ENCODE measurements at places on chromosomes 1 and 21.
A peak's percentile ranks its signal among the peaks of the same experiment; 100 is the strongest.

DNA sequence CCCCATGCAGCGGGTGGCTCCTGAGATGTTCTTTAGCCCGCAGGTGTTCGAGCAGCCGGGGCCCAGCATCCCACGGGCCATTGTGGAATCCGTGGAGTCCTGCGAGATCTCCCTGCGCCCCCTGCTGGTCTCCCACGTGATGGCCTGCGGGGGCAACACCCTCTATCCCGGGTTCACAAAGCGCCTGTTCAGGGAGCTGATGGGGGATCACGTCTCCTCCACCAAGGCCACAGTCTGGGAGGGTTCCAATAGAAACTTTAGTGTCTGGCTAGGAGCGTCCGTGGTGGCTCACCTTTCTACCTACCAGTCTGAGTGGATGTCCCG, 71.0 kb downstream of the ACTL8 start:
- DNase-seq, result peak; percentile 45

DNA sequence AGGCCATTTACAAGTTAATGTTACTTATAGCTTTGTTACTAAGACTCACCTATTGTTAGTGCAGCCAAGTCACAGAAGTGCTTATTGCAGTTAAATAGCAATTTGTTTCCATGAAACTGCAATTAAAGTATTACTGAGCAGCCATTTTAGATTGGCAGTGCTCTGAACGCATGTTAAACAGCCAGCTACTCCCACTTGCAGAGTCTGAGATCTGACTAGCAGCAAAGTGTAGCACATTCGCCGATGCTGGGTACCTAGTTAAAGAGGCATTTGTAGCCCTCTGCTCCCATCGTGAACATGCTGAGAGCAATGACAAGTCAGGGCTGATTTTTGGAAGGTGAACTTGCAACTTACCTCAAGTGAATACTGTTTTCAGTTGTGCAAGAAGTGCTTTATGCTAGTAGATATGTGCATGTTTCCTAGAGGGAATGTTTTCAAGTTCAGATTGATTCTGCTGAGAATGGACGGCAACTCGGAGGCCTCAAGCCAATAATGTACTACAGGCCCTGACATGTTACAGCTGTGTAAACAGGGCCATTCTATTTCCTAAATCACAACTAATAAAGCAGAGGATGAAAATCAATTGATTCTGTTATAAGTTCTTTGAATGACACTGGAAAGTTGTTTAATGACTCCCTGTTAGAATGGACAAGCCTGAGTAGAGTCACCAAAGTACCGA, 19.8 kb downstream of the LMO4 start:
- DNase-seq, result no peak

DNA sequence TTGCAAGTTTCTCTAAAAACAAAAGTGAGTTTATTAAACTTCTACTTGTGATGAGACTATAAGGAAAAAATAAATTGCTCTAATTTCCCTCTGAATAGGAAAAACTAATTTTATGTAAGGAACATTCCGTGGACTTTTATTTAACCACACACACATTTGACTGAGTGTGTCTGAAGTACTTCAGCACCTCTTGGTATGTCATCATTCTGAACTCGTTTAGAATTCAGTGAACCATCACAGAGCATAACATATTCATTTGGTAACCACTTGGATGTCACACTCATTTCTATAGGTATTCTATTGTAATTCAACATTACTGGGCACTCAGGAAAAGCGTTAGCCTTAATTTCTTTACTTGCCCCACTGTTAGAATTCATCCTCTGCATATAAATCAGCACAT, 79.1 kb downstream of the RGS21 start:
- DNase-seq, result no peak

- DNase-seq, result no peak
These were observed 51.1 kb downstream of the KCNH1 start for GRCh38 chr1:211082824-211083223.

DNA sequence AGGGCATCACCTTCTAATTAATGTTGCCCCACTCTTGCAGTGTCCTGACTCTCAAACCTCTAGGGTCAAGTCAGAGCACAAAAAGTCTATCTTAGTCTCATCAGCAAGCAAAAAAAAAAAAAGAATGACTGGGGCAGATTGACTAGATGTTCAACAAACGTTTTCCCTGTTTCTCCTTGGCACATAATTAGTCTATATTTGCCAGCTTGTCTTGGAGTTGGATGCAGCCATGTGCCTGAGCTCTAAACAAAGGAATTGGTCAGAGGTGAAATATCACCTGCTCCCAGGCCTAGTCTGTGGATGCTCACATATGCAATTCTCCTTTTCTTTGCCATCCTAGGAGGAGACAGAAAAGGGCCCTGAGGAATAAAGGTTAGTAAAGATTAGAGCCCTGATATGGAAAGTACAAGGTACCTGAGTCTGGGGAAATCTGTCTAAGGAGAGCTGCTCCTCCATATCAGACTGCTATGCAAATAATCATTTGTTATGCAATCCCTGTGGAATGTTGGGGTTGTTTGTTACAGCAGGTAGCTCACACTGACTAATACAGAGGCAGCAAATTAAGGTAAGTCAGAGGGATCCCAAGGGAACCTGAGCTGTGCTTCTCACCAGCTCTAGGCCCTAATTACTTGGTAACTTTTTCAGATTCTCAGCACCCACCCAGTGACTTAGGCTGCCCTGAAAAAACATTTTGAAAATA, 130.8 kb downstream of the BRINP2 start:
- no peak for DNase-seq

DNA sequence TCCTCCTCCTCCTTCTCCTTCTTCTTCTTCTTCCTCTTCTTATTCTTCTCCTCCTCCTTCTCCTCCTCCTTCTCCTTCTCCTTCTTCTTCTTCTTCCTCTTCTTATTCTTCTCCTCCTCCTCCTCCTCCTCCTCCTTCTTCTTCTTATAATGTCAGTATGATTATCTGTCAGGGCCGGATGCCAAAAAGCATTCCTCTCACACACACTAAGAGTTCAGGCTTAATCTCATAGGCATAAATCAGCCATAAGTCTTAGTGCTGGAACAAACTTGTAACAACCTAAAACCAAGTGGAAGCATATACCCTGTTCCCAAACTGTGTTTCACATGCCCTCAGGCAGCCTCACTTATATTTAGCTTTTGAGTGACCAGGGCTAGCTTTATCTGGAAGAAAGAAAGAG, 240.3 kb downstream of the LMX1A start:
- DNase-seq, result no peak

- no peak for DNase-seq
These were observed 3.7 kb downstream of the DNAJC8 start for GRCh38 chr1:28229089-28229488.

GRCh38 chr1:185063719-185064118, 18.4 kb downstream of the RNF2 start:
- no peak for DNase-seq

DNA sequence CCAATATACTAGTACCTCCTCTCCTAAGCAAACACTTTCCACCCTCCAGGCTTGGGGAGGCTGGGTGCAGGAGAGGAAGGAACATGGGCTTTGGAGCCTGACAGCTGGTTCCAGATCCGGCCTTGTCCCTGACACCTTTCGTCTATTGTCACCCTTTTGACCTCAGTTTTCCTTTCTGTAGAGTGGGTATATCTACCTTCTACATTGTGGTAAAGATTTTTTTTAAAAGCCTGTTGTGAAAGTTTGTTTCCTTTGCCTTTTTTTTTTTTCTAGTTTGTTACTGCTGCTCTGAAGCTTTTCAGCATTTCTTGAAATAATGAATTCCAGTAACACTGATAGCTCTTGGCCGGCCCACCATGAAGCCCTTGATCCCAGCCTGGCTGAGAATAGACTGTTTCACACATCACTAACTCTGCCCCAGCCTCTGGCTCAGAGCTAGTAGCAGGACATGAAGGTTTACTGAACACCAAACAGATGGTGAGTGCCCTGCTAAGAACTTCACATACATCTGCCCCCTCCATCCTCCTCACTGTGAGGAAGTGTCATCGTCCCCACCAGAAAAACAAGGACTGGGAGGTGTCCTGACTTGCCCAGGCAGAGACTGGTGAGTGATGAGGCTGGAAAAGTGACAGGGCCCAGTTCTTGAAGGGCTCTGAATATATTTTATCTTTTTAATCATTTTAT, 33.0 kb upstream of the ID3 start:
- no peak for DNase-seq

DNA sequence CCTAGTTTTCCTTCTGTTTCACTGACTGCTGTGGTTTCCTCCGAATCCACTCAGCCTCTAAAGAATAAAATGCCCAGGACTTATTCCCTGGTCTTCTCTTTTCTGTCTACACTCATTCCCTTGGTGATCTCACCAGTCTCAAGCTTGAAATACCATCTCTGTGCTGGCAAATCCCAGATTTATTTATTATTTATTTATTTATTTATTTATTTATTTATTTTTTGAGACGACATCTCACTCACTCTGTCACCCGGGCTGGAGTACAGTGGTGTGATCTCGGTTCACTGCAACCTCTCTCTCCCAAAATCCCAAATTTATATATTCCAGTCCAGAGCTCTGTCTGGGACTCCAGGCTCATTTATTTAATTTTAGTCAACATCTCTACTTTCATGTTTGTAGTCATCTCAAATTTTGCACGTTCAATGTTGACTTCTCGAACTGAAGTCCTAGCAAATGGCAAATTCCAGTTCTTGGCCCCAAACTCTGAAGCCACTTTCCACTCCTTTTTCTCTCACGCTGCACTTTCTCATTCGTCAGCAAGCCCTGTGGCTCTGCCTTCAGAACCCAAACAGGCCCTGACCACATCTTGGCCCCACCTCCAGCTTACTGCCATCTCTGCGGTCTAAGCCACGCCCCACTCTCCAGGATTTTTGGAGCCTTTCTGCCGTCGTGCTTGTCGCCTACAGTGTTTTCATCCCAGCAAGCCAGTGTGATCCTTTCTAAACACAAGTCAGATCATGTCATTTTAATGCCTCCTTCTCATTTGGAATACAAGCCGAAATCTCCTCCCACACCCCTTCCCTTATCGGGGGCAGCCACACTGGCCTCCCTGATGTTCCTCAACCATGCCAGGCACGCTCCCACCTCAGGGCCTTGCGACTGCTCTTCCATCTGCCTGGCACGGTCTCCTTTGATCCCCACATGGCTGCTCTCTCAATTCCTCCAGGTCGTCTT, 14.2 kb upstream of the TENT5B start:
- peak; percentile 90 for DNase-seq

DNA sequence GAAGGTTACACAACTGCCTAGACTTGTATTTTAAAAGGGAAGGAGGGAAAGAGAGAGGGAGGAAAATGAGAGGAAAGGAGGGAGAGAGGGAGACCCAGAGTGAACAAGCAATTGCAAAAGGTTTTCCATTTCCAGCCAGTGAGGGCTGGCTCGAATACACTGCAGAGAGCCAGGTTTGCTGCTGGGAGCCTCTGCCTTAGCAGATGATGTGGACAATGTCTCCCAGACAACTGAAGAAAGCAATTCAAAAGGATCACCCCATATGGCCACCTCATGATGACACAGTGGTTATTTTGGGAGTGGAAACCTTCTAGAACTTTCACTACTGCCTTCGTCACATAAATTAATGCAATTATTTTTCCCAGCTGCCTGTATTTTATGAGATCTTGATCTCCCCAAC, 86.4 kb downstream of the BCAR3 start:
- DNase-seq, result peak; percentile 44

GRCh38 chr1:97920276-97920831, 480 bp downstream of the DPYD start:
- peak; percentile 50 for DNase-seq

- peak; percentile 63 for DNase-seq
These were observed 12.5 kb upstream of the GUCA2A start for GRCh38 chr1:42176902-42177519.

- DNase-seq, result peak; percentile 15
These were observed 98.8 kb downstream of the LBR start for GRCh38 chr1:225329041-225329440.

- no peak for DNase-seq
These were observed 3.7 kb downstream of the ARTN start for GRCh38 chr1:43937179-43937865.

GRCh38 chr1:24385160-24385940, 28.2 kb downstream of the STPG1 start:
- DNase-seq, result peak; percentile 58

DNA sequence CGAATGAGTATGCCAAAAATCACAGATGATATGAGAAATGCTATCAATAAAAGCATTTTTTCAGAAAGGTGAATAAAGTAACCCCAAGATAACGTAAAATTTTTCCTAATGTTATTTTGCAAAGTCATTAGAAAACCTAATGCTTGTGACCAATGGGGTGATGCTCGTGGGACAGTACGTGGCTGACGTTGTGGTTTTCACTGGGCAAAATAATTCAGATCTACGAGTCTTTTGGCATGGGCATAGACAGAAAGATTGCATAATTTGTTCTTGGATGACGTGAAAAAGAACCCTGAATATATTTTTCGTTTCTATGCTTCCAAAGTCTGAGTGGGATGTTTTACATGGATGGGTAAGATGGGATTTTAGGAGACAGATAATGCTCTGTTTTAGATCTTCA, 71.0 kb downstream of the PBX1 start:
- DNase-seq, result no peak

- peak; percentile 46 for DNase-seq
These were observed 141.1 kb upstream of the RUNX1 start for GRCh38 chr21:35190201-35190701.

GRCh38 chr1:15337656-15338402, 71.9 kb upstream of the EFHD2 start:
- peak; percentile 90 for DNase-seq

DNA sequence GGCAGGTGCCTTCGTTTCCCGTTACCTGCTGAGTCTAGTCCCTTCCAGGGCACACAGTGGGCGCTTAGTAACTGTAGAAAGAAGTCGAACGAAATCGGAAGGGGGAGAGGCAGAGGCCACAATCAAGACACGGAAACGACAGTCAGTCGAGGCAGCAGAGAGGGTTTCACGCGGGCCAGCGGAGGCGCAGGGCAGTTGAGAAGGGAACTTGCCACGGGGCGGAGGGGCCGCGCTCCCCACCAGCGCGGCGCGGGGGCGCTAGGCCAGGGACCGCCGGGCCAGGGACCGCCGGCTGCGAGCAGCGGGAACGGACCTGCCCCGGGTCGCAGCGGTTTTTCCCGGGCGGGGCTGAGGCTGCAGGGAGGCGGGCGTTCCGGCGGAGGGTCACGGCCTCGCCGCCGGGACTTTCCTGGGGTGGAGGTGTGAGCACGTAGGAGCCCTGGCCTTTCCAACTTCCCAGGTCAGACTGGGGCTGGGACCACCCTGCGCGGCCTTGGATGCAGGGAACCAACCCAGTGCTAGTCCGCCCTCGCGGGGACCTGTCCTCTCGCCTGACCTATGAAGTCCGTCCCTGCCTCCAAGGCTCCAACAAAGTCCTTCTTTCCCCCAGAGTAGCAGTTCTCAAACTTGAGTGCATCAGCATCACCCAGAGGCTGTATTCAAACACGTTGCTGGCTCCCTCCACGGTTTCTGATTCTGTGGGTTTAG, 150.1 kb upstream of the FGGY start:
- DNase-seq, result peak; percentile 40

- no peak for DNase-seq
These were observed 187.8 kb upstream of the HP1BP3 start for GRCh38 chr1:20974951-20975350.

GRCh38 chr1:54428837-54429518, 22.8 kb upstream of the SSBP3 start:
- DNase-seq, result no peak

All from cardiac fibroblast (primary cell).